H9 (cell line): ENCODE measurements at places on chromosomes 7 and 10. TPM values are rescaled to one million over a fixed set of nuclear protein-coding genes. Genes with fewer than 3 reads are reported as not detected.

- H3K4me1 ChIP-seq, result no peaks in the 10 kb centered on the region
- no peak for DNase-seq
- H3K27me3 ChIP-seq, result no peaks in the 10 kb centered on the region
- H3K36me3 ChIP-seq, result no peaks in the 10 kb centered on the region; the same call in 2 of the 3 replicates
Measured at GRCh38 chr7:139641337-139641992, 118.0 kb downstream of the CLEC2L start.

- H3K36me3 ChIP-seq, result no peaks in the 10 kb centered on the region
- H3K27me3 ChIP-seq, result no peaks in the 10 kb centered on the region
- H3K27ac ChIP-seq, result no peak overlapping the region
Measured at GRCh38 chr10:110834629-110835301, 37.0 kb upstream of the PDCD4 start.

The SEMA3E gene
- 0.39 and 0.61 TPM in 2 replicates for total RNA-seq

The MCM10 gene
- total RNA-seq, result 63.9 and 67.4 TPM in 2 replicates
